ENCODE measurements at places on chromosomes 1 and 21.

- DNase-seq, result no peak
Observed at GRCh38 chr1:62307895-62308492, 11.2 kb downstream of the KANK4 start.

GRCh38 chr21:44713846-44714245 is 2.5 kb upstream of the TSPEAR start:
- no peak for DNase-seq

GRCh38 chr1:193456811-193457280 is 270.4 kb upstream of the B3GALT2 start:
- no peak for DNase-seq

- DNase-seq, result no peak
Observed at GRCh38 chr1:119222271-119222670, 81.8 kb upstream of the WARS2 start.

GRCh38 chr1:147077936-147078605 is 94.2 kb downstream of the PRKAB2 start:
- no peak for DNase-seq

- no peak for DNase-seq
Observed at GRCh38 chr1:164735315-164736052, 176.5 kb downstream of the PBX1 start.

- no peak for DNase-seq
Observed at GRCh38 chr1:33140153-33141149, 41.4 kb downstream of the TRIM62 start.

DNA sequence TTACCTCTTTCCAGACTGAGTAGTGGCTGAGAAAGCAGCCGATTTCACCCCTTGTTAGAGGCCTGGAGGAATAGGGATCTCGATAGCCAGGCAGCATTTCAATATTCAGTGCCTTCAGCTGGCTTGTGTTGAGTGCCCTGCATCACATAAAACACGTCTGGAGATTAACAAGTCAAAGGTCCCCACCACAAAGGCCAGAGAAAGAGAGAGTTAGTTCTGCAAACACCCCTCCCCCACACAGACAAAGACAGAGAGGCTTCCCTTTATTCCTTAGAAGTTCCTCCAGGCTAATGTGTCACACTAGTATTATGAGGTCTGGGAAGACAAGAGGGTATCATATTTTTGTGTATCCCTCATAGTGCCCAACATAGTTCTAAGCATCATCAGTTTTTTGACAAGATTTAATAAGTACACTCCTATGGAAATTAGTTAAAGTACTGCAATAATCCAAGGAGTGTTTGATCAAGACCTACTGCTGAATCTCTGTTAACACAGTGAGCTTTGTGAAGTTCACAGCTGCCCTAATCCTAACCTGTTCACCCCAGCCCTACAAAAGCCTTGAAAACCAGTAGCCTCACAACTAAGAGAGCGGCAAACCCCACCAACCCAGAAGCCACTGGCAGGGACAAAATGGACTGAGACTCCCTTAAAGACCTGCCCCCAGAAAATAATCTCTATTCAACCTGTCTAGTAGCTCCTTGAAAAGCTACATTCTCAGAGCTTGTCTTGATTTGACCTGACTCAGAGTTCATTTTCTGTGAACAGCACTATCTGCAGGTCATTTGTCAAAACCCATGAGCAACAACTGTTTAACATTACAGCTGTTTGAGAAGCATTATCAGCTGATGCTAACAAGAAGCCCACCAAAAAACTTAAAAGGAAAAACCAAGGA is 91.9 kb downstream of the COLGALT2 start:
- DNase-seq, result no peak

GRCh38 chr1:15090373-15090772 is 63.2 kb upstream of the TMEM51 start:
- DNase-seq, result no peak

DNA sequence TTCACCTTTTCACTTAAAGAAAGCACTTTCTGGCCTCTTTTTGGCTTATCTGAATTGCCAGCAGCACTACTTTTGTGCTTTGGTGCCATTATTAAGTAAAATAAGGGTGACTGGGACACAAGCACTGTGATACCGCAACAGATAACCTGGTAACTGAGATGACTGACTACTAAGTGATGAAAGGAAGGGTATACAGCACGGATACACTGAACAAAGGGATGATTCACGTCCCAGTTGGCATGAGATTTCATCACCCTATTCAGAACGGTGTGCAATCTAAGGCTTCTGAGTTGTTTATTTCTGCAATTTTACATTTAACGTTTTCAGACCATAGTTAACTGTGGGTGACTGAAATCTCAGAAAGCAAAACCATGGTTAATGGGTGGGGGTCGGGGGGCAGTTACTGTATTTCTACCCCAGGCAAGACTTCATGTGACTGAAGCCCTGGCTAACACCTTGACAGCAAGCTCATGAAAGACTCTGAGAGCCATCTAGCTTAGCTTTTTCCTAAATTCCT is 102.8 kb downstream of the CLIC6 start:
- DNase-seq, result no peak

- DNase-seq, result no peak
Observed at GRCh38 chr1:82604524-82604923, 803.8 kb downstream of the ADGRL2 start.

GRCh38 chr1:107162745-107163144 is 21.9 kb downstream of the NTNG1 start:
- DNase-seq, result no peak

- no peak for DNase-seq
Observed at GRCh38 chr1:217526636-217527035, 104.3 kb downstream of the GPATCH2 start.

GRCh38 chr1:154583773-154584172 is 16.2 kb downstream of the CHRNB2 start:
- DNase-seq, result no peak

DNA sequence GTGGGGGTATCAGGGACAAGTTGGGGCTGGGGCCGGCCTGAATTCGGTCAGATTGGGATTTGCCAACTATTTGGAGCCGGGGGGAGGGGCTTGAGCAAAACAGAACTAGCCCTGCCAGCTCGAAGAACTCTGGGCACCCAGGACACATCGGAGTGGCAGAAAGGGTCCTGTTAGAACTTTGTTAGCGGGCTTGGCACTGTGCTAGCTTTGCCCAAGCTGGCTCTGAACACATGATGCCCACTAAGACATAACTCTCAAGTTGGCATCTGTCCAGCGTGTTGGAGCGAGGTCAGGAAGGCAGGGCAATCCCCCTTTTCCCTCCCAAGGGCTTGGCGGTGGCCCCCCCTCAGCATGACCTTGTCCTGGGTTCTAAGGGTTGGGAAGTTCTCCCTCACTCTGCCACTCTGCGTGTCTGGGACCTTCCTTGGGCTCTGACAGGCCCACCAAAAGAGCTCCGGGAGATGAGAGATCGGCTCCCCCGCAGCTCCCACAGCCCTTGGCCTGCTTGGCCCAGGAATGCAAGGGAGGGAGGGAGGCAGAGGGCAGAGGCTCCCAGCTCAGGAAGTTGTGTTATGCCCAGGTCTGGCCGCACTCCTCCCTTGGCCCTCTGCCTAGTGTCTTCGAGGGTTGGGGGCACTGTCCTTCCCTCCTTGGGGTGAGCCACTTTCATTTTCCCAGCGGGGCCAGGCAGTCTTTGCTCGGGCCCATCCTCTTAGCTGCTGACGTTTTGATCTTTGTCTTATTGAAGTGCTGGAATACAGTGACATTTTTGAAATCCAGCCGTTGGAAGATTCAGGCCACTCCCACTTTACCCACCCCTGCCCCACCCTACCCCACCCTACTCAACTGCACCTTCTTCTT is 1.2 kb downstream of the LMNA start:
- no peak for DNase-seq

GRCh38 chr1:8706995-8707396 is 110.4 kb downstream of the RERE start:
- no peak for DNase-seq

- no peak for DNase-seq
Observed at GRCh38 chr21:31162079-31162699, 123.9 kb upstream of the KRTAP19-8 start.

- DNase-seq, result no peak
Observed at GRCh38 chr1:206074839-206075238, 21.9 kb downstream of the RHEX start.

DNA sequence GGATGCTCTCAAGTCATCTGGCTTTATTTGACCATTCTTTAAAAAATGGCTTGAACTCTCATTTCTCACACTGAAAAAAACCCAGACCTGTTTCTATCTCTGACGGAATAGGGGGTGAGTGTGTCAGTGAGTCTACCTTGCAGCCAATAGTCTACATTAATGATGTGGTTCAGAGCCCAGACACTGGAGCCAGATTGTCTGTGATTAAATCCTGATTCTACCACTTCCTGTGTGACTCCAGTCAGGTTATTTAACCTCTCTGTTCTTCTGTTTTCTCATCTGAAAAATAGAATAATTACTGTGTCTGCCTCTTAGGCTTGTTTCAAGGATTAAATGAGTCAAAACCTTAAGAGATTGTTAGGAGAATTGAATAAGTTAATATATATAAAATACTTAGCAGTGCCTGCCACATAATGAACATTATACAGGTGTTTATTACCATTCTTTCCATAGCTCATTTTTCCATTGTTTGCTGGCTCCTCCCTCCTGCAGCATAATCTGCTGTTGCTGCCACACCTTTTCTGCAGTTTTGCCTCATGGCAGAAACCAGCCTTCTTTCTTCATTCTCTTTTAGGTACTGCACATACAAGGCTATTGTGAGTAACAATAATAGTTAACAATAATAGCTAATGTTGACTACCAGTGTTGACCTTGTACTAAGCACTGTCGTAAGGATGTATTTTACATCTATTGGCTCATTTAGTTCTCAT is 157.6 kb upstream of the IVNS1ABP start:
- DNase-seq, result no peak

- no peak for DNase-seq
Observed at GRCh38 chr21:30227633-30228404, 11.9 kb upstream of the CLDN8 start.

DNA sequence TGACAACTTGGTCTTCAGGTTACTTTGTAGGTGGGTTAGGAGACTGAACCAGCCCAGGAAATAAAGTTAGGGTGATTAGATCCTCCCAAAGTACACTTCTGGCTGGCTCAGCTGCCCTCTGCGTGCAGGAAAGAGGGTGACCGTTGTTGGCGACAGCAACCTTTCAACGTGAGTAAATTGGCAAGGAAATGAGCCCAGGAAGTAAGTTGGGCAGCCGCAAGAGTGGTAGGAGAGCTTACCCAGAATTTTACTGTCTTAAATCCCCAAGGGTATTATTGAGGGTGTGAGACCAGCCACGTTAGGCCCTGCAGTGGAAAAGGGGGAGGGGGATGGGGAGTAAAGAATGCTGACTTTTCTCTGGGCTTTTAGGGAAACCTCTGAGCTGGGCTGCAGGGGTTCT is 1.6 kb downstream of the TENT5C start:
- DNase-seq, result no peak

GRCh38 chr1:223628233-223629125 is 37.0 kb downstream of the CAPN8 start:
- peak; percentile 42 for DNase-seq

DNA sequence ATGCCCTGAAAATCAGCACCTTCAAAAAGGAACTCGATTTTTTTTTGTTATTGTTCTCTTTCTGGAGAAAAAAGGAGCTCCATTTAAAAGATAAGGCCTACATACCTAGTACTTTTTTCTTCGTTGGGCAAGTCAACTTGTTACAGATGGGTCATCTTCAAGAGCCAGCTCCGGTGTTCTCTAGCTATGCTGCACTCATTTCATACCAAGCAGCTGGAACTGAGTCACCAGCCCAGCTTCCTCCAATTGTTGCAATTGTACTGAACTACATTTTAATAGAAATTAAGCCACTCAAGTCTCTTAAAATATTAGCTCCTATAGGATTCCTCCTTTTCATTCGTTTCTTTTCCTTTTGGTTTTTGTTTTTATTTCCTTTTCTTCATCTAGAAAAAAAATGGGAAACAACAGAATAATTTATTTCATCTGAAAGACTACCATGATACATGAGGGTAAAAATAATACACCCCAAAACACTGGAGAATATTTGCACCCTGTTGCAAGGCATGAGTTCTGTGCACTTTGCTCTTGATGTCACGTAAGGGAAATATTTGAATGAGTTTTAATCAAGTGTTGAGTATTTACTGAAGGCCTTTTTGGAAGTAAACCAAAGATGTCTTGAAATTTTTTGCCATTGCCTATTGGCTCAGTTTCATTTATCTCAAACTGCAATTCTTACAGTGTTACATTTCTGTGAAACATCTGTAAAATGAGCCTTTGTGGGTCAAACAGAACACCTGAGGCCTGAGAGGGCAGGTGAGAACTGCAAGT is 60.5 kb downstream of the CLIC4 start:
- no peak for DNase-seq

Data from germinal center (tissue), 1 donor.